SK-N-SH (cell line): ENCODE measurements at places on chromosomes 7 and 10. TPM values are rescaled to one million over a fixed set of nuclear protein-coding genes. Genes with fewer than 3 reads are reported as not detected.

The MMRN2 gene
- 0.02 and 0.05 TPM in 2 replicates for polyA plus RNA-seq

The C10orf53 gene
- polyA plus RNA-seq: 0.03 TPM in 1 of 2 replicates, not detected in the other

The PKD1L1 gene
- 0.10 TPM in 2 replicates for polyA plus RNA-seq

The BMPR1A gene
- polyA plus RNA-seq: 12.7 and 20.1 TPM in 2 replicates

The PLXDC2 gene
- polyA plus RNA-seq: 2.5 and 3.0 TPM in 2 replicates

The CYP2C18 gene
- not detected in 2 replicates for polyA plus RNA-seq

The SAMD9 gene
- 0.95 and 1.3 TPM in 2 replicates for polyA plus RNA-seq

The GNAT3 gene
- not detected in 2 replicates for polyA plus RNA-seq

The TYW1 gene
- polyA plus RNA-seq: 15.0 and 20.8 TPM in 2 replicates

The NPSR1 gene
- polyA plus RNA-seq: not detected in 2 replicates

The PTPRN2 gene
- polyA plus RNA-seq: 3.9 and 4.0 TPM in 2 replicates

The SEC24C gene
- 73.6 and 99.2 TPM in 2 replicates for polyA plus RNA-seq

The BMPER gene
- polyA plus RNA-seq: 18.2 and 20.0 TPM in 2 replicates
